Activated CD4-positive, alpha-beta T cell treated with anti-CD3 and anti-CD28 coated beads for 1 hour (primary cell): ENCODE measurements at places on chromosomes 1 and 21.

GRCh38 chr1:59446257-59446901 lies 149.5 kb downstream of the FGGY start:
- no peak for DNase-seq

GRCh38 chr21:42360317-42360716 lies 6.0 kb downstream of the TFF1 start:
- DNase-seq, result no peak

- DNase-seq, result no peak
Observed at GRCh38 chr1:174968750-174969244, 30.9 kb upstream of the CACYBP start.

DNA sequence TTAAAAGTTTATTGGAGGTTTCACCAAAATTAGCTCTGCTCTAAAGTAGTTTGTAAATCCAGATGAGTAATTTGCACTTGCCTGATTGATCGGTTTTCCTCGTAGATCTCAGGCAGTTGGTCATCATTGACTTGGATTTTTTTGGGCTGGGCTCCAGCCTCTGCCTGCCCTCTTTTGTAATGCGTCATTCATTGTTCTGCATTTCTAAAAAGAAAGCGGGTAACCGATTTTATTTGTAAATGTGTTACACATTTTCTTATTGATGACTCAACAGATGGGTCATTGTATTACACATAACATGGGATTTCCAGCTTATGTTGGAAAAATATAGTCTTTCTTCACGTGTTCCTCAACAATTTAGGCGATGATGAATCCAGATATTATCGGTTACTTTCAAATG lies 5.5 kb downstream of the ETS2 start:
- DNase-seq, result no peak

DNA sequence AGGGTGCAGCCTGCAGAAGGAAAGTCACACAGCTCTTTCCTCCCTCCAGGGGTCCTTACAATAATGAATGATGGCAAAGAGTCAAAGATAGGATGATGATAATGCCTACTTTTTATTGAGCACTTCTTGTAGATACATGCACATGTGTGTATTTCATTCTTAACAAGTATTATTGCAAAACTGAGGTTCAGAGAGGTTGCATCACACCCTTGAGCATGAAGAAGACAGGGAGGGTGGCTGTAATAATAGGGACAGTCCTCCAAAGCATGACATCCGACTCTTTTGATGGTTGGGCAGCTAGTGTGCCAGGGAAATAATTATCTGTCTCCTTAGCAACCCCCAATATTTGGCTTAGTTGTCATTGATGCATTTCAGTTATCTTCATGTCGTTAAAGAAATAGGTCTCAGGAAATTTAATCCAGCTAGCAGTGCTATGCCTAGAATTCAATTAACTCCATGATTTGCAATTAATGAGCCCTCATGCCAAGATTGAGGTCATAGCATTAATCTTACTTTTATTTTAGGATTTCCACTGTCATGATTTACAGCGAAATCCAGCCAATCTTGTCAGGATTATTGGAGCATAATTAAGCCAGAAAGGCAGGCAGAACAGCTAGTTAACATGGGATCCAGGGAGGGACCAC lies 35.0 kb downstream of the DNAJC6 start:
- DNase-seq, result no peak

DNA sequence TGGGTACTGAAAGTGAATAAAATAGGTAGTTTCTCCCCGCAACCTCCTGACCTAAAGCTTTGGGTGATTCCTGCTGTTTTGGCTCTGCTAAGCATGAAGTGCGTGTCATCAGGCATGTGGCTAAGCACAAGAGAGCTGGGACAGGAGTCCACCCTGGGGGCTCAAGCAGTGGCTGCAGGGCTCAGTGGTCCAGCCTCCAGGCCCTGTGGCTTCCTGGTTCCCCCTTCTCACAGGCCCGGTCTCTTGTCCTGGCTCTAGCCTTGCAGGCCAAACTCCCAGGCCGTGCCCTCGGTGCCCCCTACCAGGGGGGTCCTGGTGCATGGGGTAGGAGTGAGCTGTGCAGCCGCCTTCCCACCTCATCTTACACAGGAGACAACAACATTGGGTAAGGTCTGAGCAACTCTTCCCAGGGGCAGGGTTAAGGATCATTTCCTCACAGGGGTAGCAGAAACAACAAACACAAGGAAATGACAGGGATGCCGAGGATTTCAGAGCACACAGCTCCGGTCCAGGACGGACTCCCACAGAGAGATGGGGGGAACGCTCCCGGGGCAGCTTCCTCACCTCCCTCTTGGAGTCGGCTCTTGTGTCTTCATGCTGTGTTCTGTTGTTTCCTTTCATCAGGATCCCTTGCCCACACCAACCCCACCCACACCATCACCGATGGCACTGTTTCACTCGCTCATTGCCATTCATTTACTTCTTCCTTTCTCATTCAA lies 19.8 kb upstream of the SLC2A1 start:
- DNase-seq, result no peak

DNA sequence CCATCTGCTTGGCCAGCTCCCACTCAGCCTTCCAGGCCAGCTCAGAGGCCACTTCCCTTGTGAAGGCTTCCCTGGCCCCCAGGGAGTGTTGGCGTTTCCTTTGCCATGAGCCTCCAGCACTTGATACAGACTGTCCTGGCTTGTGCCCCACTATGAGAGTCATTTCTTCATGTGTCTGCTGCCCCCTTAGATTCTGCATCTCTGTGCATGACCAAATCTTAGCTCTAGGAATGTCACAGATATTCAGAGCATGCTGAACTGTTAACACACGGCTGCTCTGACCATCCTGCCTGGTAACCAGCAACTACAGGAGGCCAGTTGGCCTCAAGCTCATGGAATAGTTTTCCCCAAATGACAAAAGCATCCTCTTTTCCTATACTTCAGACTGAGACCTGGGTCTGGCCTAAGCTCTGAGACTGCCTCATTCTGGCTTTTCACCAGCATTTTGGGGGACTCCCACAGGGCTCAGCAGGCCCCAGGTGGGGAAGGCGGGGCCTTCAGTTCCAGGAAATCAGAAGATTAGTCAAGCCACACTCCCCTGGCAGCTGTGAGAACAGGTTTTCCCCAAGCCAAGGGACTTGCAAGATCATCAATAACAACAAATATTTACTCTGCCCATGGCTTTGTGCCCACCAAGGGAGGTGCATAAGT lies 182.6 kb upstream of the EDN2 start:
- DNase-seq, result peak; percentile 23

GRCh38 chr1:16975211-16975610 lies 5.2 kb downstream of the MFAP2 start:
- no peak for DNase-seq

DNA sequence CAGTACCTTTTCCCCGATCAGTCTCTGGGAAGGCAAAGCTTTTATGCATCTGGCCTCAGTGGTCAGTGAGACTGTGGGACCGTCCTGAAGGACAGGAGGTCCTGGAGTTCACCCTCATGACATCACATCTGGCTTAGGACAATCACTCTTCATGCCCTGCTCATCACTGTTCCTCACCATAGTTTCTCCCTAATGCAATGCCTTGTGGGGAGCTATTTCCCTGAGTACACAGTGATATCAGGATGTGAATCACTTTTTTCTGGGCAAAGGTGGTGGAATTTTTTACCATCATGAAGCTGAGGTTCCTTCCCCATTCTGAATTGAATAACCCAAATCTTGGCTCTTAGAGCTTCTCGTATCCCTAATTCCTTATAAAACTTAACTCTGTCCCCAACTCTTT lies 34.8 kb upstream of the CFAP126 start:
- no peak for DNase-seq

- DNase-seq, result no peak
Observed at GRCh38 chr1:230753586-230754251, 6.5 kb downstream of the CAPN9 start.

- DNase-seq, result no peak
Observed at GRCh38 chr1:234627009-234627950, 17.3 kb upstream of the IRF2BP2 start.

- DNase-seq, result no peak
Observed at GRCh38 chr1:104807590-104807989, 1057.9 kb downstream of the AMY1C start.

DNA sequence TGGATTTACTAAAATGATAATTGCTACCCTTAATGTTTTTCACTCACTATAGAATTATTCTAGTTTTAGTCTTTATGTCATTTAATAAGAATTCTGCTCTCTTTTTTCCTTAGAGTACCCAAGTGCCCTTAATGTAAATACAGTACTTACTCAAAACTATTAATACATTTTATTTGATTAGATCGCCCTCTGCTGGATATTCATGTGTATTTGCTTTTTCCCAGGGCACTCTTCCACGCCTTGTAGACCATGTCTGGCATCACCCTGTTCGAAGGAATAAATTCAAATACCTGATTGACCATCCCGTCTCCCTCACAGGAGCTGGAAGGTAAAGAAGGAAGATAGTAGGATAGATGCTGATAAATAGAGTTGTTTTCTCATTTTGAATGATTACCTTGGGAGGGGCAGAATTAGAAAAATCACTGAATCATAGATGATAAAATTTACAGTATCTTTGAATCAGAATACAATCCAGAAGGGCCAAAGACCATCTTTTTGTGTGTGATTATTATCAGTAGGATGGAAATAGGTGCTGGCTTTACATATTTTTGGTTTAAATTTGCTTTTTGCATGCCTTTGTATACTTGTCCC lies 4.1 kb downstream of the AXDND1 start:
- no peak for DNase-seq

DNA sequence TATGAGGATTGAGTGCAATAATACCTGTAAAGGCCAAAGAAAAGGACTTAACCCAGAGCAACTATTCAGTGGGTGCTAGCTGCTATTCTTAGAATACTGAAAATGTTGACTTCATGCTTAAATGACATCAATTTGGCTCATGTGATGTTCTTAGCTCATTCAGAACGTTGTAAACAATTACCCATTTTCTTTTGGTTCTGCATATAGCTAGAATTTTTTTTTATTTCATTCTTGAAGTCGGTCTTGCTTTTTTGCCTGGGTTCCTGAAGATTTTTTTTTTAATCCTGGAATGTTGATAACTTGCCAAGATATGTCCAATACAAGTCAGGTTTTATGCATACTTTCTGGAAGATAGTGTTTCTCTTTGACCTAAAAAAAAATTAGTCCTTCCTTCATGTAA lies 772.0 kb downstream of the LTN1 start:
- no peak for DNase-seq

DNA sequence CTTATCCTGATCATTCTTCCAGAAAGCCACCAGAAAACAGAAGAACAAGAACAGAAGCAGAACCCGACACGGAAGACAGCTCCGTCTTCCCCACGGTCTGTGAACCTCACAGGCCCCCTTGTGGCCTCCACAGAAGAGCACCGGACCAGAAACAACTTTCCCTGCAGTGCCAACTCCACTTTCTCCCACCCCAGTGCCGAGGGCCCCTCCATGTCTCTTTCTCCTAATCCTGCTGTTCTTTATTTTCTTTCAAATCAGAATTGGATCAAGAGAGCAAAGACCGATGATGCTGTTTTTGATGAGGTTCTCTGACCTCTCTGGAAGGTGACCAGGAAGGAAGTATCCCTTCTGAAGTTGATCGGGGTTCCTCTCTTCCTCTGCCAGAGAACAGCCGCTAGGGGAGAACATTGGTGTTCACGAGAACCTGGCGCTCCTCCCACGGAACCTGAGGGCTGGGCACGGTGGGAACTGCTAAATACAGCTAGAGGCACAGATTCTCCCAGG lies 58.9 kb upstream of the CTTNBP2NL start:
- no peak for DNase-seq

DNA sequence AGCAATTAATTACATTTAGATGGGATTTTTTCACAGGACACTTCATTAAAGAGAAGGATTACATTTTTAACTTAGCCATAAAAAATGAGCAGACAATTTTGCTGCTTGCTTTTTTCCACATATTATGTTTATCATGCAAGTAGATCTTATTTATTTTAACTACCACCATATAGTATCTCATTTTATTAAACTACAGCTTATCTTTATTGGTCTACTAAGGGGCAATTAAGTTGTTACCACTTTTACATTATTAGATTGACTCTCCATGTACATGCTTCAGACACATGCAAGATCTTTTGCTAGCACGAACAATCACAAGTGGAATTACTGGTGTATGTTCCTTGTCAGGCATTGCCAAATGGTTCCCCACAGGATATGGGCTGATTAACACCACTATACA lies 99.8 kb upstream of the NFIA start:
- no peak for DNase-seq

- no peak for DNase-seq
Observed at GRCh38 chr1:231359113-231359512, 21.0 kb downstream of the SPRTN start.

DNA sequence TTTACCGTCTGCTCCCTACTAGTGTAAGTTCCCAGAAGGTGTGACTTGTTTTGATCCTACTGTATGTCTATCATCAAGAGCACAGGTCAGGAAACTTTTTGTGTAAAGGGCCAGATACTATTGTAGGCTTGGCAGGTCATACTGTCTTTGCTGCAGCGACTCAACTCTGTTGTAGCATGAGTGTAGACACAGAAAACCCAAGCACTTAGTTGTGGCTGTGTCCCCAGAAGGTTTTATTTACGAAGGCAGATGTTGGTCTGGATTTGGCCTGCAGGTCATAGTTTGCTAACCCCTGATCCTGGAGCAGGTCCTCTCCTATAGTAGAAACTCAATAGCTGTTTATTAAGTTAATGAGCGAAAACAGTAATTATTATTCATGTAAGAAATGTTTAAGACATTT lies 365.9 kb upstream of the B3GALT2 start:
- DNase-seq, result no peak

DNA sequence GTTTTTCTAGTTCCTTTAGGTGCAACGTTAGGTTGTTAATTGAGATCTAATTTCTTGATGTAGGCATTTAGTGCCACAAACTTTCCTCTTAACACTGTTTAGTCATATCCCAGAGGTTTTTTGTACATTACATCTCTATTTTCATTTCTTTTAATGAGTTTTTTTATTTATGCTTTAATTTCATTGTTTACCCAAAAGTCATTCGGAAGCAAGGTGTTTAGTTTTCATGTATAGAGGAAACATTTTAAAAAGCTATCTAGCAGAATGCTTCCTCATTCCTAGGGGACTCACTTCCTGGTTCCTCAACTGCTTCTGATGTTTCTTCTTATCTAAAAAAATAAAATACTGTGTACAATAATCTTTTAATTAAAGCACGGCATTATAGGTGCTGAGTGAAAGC lies 307.2 kb upstream of the CAMK1G start:
- no peak for DNase-seq

- no peak for DNase-seq
Observed at GRCh38 chr1:186534401-186534800, 73.5 kb upstream of the PDC start.
